ENCODE measurements at places on chromosomes 1 and 21.

DNA sequence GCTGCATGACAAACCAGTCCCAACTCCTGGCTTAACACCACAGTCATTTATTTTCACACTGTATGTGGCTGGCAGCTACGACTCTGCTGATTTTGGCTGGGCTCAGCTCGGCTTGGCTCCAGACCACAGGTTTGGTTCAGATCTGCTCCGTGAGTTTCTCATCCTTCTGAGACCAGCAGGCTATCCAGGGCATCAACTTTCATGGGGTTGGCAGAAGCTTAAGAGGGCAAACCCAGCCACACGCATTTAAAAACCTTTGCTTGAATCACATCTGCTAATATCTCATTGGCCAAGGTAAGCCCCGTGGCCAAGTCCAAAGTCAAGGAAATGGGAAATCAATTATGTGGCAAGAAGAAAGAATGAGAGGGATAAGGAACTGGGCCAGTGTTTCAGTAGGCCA lies 574.2 kb downstream of the MATN1 start:
- DNase-seq = no peak

DNA sequence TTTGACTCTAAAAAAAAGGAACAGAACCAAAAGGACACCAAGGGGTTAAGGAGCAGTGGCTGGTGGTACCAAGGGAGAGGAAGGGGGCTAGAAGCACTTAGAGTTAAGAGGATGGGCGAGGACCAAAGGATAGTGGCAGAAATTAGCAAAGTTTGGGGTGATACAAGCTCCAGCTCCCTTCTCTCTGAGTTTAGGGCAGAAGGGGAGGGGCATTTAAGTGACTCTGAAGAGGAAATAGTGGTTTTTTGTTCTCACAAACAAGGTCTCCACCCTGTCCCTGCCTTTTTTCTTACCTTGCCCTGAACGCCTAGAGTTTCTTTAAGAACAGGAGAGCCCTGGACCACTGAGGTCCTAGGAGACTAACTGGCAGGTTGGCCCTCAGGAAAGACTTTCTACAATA lies 3.3 kb downstream of the CDC42SE1 start:
- no peak for DNase-seq

DNA sequence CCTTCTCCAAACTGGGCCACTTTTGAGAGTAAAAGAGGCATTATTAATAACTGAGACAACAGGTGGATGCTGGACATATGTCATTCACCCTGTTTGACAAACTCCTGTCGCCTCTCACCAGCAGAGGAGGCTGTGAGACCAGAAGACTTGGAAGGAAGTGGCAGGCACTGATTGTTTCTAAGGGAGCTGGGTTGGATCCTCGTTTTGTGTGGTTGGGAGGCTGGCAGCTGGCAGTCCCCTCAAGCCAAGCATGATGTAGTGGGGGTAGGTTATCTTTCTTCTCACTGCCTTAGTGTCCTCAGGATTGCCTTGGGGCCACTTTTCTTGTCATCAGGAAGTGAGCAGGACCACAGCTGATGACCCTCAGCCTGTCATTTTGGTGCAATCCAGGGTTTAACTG lies 86.5 kb upstream of the KCNJ15 start:
- peak; percentile 16 for DNase-seq

DNA sequence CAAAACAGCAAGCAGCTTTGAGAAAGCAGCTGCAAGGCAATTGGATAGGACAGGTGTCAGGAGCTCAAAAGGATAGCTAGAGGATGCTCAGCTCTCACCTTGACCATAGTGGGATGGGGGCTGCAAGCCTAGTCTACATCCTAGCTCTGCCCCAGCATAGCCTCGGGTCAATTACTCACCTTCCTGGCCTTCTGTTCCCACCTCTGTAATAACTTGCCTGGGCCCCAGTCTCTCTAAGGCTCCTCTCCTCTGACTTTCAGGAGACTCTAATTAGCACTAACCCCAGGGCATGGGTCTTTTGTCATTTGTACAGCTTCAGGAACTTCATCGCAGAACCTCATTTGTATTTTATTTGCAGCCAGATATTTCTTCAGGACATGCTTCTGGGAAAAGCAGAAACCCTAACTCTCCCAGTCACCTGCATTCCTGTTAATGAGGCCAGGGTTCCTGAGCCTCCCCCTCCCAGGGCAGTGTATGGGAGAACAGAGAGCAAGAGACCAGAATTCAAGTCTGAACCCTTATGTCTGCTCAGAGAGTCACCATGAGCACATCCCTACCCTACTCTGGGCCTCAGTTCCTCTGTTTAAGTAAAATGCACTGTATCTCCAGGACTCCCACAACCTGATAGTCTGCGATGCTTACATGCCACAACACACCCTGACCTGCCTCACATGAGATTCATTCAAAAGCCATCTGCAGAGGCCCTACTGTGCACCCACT lies 108.1 kb downstream of the MATN1 start:
- DNase-seq = no peak

DNA sequence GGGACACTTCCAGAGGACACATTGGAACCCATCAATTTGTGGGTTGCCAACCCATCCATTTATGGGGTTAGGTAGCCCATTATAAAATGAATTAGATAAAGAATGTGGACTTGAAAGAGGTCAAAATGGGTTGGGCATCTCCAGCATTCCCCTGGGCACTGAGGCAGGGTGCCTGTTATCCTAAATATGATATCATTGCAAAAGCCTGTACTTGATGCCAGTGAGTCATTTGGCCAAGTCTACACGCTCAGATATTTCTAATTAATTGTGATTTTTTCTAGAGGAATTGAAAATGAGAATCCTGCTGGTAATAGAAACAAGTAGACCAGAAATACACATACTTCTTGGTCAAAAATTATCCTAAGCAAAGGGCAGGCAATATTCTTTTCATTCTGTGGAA lies 21.9 kb upstream of the NBL1 start:
- DNase-seq = no peak

- DNase-seq = no peak
Observed at GRCh38 chr1:94178901-94179300, 58.0 kb upstream of the ABCA4 start.

- peak; percentile 11 for DNase-seq
Observed at GRCh38 chr1:39026866-39027507, 837 bp downstream of the NDUFS5 start.

DNA sequence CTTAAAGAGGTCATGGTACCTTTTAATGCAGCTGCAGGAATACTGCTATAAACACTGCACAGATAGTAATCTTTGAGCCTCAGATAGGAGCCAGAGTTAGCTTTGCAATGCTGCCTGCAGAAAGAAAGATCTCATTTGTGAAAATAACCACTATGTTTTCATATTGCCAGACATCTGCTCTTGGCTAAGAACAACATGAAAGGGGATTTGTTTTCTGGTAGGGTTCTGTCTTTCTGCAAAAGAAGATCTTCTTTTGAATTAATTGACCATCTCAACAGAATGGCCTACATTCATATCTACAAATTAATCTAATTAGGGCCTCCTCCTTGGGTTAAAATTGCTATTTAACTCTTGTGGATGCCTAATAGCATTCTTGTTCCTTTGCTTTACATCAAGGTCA lies 177.6 kb upstream of the DPYD start:
- no peak for DNase-seq

DNA sequence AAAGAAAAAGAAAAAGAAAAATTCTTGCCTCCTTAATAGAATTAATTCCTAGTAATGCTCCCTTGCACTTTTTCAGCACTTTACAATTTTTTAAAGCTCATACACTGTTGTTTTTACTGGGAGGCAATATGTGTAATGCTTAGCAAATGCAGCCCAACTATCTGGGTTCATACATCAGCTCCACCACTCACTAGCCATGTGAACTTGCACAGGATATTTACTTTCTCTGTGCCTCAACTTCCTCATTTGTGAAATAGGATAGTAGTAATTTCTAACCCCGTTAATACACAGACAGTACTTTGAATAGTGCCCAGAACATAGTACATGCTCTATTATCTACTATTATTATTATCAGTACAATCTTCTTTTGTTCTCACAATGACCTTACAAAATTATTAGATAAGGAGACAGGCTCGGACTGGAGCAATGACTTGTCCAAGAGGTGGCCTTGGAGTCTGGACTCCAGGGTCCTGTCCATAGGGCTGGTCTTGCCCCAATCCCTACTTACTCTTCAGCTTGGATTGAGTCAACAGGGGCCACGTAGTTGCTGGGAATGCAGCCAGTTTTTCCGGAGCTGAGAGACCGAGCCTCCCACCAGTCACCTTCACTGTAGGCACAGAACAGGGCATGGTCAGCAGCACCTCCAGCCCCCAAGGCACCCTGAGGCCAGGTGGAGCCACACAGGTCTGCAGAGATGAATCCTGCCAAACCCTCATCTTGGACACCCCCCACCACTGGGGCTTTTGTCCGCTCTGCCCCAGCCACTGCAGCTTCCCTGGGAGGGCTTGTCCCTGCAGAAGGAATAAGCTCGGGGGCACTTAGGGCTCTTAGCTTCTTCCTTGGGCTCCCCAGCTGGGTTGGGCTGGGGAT lies 13.7 kb downstream of the FGR start:
- no peak for DNase-seq

GRCh38 chr21:43341378-43342161 lies 85.4 kb downstream of the SIK1 start:
- DNase-seq = no peak

- no peak for DNase-seq
Observed at GRCh38 chr1:171754971-171755370, 13.1 kb upstream of the VAMP4 start.

DNA sequence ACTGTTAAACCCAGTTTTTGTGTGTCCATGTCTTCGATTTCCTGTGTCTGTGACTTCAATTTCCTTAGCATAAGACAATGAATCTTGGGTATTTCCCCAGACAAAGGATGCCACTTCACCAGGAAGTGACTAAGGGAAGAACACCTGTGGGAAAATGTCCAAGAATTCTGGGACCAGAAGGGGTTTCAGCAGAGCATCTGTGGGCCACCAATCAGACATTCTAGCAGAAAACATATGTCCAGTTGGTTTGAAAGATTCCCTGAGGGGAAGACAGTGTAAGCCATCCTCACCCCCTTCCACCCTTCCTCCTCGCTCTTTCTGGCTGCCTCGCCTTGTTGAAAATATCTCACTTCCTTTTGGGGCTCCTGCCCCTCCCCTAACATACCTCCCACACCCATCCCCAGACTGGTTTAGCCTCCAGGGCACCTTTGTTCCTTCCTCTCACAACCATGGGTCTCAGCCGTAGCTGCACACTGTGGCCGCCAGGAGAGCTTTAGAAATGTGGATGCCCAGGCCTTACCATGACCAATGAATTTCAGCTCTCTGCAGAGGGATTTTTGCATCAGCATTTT lies 25.5 kb upstream of the IFNAR1 start:
- peak; percentile 68 for DNase-seq

DNA sequence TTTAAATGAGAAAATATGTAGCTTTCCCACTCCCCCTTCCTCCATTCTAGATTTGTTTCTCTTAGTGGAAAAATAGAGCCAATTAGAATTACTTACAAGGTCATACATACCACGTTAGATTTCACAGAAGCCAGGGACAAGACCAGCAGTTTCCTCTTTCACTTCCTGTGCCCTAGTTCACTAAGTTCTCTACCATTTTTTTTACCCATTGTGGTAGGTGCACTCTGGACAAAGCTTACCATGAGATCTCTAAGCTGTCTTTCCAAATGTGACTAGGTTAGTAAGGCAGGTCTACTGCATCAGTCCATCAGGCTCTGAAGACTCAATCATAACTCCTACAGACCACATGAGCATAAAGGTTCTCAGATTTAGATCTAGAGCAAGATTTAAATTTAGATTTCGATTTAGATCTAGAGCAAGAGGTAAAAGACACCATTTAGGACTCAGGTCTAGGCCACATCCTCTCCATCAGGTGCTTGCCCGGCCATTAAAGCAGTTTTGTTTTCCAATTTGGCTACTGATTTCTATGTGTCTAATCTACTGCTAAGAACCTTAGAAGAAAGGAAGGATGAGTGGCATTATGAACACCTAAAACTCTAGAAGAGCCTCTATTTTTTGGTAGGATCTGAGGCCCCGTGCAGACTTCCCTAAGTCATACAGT lies 235.3 kb downstream of the FAF1 start:
- DNase-seq = no peak

- DNase-seq = no peak
Observed at GRCh38 chr1:182215764-182216163, 154.3 kb upstream of the ZNF648 start.

DNA sequence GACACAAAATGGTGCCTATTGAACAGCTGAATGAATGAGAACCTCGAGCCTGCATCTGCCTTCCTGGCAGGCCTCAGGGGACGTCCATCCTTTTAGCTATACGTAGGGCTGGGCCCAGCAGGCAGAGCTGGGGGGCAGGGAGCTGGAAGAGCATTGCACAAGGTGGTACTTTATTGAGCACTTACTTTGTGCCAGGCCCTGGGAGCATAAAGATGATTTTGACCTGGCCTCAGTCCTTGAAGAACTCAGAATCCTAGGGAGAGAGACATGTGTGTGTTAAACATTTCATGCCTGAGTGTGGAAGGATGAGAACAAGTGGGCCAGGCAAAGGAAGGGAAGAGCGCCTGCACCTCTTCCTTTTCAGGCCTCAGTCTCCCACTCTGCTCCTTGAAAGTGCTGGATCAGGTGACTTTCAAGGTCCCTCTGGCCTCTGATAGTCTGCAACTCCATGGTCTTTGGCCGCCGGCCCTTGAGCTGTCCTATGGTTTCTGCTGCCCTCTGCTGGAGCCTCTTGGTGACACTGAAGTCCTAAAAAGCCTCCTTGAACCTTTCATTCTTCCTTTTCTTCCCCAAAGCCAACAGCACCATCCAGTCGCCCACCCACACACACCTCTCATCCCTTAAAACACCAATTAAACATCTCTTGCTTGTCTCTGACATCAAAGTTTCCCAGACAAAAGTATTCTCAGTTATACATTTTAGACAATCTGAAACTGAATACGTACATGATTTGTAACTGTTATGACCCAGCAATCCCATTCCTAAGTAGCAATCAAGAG lies 3.5 kb upstream of the PEAR1 start:
- DNase-seq = peak; percentile 72

DNA sequence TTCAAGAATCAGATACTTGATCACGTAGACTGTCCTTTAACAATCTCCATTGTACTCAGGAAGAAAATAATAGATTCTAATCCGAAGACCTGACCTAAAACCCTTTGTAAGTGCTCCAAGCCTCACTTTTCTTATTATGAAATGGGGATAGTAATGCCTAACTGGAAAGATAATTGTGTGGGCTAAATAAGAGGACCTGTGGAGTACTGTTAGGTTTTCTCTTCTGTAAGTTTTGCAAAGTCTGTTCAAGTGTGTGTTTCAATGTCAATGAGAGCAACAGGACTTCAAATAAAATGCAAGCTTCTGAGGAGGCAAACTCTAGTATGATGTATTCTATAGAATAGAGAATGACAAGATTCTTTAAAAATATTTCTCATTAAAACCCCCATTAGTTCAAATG lies 348.6 kb downstream of the USP25 start:
- DNase-seq = no peak
